Stimulated activated CD4-positive, alpha-beta T cell treated with anti-CD3 and anti-CD28 coated beads, TNF-alpha, amount 100 ng/mL, for 48 hours (primary cell): ENCODE measurements at places on chromosomes 1 and 21.

- no peak for DNase-seq
Measured at GRCh38 chr1:179127163-179127895, 45.5 kb downstream of the TOR3A start.

- no peak for DNase-seq
Measured at GRCh38 chr1:58814251-58815068, 30.6 kb upstream of the JUN start.

GRCh38 chr1:10530281-10530740 lies 55.6 kb downstream of the PEX14 start:
- no peak for DNase-seq

DNA sequence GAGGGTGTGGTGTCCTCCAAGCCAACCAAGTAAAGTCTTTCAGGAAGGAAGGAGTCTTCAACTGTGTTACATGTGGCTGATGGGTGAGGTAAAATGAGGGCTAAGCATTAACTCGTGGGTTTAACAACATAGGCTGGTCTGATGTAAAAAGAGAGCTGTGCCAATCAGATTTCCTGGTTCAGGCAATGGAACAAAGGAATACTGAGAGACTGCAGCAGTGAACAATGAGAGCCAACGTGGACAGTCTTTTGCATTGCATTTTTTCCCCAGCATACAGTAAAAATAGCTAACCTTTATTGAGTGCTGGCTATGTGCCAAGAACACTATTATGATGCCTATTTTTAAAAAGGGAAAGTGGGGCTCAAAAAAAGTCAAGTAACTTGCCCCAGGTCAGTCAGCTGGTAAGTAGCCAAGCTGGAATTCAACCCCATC lies 31.1 kb downstream of the DLGAP3 start:
- no peak for DNase-seq

- no peak for DNase-seq
Measured at GRCh38 chr1:90731382-90732050, 14.4 kb upstream of the BARHL2 start.

GRCh38 chr1:211133393-211133835 lies 534 bp downstream of the KCNH1 start:
- no peak for DNase-seq

- DNase-seq: no peak
Measured at GRCh38 chr1:81598623-81599022, 202.1 kb upstream of the ADGRL2 start.

DNA sequence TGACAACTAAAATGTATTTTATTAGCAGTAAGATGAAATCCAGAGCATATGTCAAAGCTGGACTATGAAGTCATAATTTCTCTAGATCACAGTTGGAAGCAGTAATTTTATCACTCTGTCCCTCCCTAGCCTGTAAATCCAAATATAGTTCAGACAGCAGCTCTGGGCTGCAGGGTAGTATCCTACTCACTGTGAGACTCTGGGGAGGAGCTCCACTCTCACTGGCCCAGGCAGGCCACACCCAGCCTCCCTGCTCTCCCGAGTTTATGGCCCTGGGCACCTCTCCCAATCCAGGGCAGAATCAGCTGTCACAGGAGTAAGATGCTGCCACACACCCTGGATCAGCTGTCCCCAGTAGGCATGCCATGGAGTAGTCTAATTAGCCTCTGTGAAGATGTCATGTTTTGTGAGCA lies 131.1 kb downstream of the HLCS start:
- no peak for DNase-seq

DNA sequence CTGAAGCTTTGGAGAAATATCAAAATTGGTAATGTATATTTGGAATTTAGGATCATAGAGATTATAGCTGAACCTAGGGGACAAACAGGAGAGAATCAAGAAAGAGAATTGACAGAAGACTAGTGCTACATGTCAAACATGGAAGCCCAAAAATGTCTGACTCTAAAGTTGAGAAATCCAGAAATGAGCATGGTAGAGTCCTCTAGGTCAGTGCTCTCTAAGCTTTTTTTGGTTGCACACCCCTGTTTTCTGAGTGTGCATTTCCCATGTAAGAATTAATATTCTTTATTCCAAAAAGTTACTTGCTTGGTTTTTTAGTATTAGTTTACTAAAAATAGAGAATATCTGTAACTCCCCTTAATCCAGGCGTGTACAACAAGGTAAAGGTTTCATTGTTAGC lies 25.6 kb downstream of the NFYC start:
- DNase-seq: no peak

- DNase-seq: no peak
Measured at GRCh38 chr21:45091550-45092322, 17.4 kb downstream of the ADARB1 start.

DNA sequence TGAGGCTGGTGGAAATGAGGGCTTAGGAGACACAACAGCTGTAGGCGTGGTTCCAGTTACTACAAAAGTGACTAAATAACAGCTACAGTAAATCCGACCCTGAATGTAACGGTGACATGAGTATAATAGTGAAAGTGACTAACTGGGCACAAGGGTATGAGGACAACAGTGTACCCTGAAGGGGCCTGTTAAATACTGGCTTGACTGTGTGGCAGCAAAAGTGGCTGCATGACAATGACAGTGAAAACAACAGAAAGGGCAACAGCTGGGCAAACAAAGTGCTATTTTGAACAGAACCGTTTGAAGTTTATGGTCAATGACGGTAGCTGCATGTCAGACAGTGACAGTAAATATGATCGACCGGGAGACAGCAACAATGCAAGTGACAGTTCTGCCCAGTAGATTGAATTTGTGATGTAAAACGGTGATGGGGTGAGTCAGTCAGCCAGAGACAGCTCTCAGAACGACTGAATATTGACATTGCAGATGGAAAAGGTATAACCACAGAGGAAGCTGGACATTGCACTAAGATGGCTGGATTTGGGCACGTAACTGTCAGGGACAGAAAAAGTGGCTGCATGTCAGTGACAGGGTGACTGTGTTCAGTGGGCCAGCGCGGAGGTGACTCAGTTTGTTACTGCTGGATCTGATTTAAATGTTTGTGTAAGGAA lies 1.2 kb upstream of the ZBTB40 start:
- DNase-seq: no peak

DNA sequence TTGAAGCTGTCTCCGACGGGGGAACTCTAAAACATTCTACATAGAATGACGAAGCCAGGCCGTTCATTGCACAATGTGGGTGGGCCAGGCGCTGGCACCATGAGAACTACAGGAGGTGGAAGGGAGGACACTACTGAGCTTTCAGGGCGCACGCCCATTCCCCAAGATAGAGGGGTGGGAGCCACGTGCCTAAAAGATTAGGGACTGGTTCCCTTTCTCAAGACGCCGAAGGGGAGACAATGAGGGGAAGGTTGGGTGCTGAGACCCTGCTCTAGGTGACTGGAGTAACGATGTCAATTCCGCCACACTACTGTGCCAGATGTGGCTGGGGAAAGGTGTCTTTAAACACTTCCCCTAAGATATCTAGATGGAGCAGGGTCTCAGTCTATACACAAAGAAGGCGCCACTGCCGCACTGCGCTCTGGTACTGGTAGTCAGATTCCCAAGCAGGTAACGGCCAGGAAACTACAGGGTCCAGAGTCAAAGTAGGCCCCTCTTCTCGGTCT lies 782 bp downstream of the CSDE1 start:
- DNase-seq: no peak

DNA sequence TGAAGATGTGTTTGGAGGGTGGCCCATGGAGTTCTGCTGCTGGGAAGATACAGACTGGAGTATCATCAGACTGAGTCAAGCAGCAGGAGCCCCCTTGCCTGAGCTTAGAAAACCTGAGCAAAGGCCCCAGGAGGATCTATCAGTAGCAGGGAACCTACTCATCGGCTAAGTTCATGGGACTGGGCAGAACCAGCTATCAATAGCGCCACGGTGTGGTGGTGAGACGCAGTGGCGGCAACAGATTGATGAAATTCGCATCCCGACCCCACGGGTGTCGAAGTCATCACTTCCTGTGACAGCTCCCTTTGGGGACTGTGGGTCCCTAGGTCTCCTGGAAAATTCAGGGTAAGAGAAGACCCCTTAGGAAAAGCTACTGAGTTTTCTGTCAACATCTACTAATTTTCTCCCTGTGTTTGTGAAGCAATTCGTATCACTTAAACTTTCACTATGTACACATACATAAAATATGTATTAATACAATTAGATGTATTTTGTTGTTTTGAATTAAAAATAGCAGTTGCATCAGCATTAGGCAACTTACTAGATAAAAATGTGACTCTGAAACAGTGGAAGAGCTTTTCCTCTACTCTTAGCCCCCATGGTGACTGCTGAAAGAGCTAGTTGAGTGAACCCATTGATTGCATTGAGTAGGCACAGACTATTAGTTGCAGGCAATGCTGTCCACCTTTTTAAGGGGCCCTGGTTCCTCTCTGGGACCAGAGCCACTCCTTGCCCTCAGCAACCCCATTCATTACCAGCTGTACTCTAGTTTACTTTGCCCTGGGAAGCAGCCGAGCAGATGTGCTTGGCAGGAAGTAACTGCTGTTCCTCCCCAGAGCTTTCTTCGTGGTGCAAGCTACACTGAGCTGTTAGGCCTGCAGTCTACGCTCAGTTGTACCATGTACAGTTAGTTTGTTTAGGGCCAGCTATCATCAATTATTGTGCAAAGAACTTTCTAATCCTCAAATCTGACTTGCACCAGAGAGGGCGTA lies 7.3 kb upstream of the CACNA1S start:
- DNase-seq: peak; percentile 21

- DNase-seq: no peak
Measured at GRCh38 chr1:115717541-115717940, 51.0 kb downstream of the CASQ2 start.

DNA sequence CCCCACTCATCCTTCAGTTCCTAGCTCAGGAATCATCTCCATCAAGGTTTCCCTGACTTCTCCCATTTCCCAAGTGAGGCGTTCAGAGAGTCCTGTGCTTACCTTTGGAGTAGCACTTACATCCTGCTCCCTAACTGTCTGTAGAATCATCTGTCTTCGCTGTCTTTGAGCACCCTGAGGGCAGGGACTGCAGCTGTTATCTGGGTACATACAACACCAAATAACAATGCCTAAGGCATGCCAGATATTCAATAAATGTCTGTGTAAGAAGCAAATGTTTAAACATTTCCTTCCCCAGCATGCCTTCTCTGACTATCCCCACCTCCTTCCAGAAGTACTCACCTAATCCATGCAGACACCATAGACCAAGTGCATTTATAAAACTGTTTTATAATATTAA lies 65.4 kb downstream of the JAK1 start:
- DNase-seq: no peak

DNA sequence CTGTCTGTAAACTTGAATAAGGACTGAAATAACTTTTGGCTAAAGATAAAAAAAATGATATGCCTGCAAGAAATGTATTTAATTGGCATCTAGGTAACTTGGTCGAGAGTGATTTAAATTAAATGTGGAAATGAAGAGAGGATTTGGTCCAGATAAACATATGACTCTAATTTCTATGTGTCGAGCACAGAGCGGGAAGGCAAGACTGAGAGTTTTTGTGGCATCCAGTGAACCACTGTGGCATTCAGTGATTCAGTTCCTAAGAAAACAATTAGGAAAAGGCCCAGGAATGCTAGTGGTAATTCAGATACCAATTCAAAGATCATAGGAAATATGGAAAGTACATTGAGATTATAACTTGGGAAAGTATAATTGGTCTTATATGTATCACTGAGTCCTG lies 39.6 kb downstream of the PDE4B start:
- DNase-seq: no peak

- no peak for DNase-seq
Measured at GRCh38 chr1:160022330-160023310, 9.2 kb downstream of the PIGM start.

GRCh38 chr1:56477164-56478111 lies 101.9 kb downstream of the PLPP3 start:
- no peak for DNase-seq

DNA sequence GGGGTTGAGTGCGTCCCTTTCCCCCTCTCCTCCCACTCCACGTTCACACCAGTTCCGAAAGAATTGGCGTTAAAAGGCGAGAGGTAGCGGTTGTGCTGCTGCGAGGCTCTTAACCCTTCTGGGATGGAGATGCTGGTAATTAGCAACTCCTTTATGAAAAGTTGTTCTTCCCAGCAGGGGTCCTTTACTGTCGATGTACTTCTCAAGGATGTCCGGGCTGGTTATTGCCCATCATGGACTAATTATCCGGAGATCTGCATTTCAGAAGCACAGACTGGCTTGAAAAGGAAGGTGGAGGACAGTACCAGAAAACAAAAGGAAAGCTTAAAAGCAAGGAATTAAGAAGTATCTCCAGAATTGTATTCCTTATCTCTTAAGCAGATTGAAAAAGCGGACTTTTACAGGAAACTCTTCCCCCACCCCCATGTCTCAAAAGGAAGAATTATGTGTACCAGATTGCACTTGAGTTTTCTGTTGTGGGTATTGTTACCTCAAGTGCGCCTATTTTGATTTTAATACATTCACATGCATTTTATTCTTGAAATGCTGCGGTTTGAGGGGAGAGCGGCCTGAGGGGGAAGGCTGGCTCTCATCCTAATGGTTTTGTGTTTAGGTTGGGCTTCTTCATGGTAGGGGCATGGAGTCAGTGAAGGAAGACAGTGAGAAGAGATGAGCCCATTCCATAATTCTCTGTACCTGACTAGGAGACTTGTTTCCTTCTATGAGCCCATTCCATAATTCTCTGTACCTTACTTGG lies 1.5 kb downstream of the AK4 start:
- no peak for DNase-seq

- DNase-seq: no peak
Measured at GRCh38 chr1:221801773-221802516, 60.1 kb upstream of the DUSP10 start.

- no peak for DNase-seq
Measured at GRCh38 chr1:119290297-119290696, 78.3 kb upstream of the HAO2 start.

- no peak for DNase-seq
Measured at GRCh38 chr1:243271996-243272395, 16.2 kb downstream of the SDCCAG8 start.

GRCh38 chr1:219277304-219278105 lies 103.8 kb downstream of the LYPLAL1 start:
- DNase-seq: no peak

DNA sequence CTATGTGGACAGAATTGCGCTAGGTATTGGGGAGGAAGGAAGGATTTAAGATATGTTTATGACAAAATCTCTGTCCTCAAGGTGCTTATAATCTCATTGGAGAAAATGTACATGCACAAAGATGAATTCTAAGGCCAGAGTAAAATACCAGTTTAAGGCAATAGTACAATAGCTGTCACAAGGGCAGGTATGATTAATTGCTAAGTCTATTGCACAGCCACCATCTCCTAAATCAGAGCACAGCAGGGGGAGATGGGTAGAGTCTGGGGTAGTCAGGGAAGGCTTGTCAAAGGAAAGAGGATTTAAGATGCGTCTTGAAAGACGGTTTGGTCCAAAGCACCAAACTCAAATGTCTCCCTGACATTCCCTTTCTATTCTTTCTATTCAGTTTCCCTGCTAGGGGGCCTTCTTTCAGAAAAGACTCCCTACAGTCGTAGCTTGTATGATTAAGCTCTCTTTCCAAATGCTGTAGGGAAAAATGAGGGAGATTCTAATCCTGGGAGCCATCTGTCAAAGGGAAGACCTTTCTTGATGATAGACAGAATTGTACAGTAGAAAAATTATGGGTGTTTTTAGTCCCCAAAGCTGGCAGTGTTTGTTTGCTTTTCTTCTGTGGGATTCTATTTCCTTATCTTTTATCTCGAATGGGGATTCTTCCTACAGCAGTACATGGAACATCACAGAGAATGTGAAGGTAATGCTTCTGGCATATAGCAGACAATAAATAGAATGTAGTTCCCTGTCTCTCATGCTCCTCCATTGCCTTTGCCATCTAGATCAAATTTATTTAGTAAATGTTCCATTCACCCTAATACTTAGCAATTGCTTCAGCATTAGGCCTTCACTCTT lies 107.6 kb upstream of the NFIA start:
- no peak for DNase-seq

GRCh38 chr21:34790341-34790740 lies 121.5 kb downstream of the CLIC6 start:
- no peak for DNase-seq

GRCh38 chr1:30088594-30088993 lies 634.8 kb downstream of the MATN1 start:
- no peak for DNase-seq
